Renal pelvis (tissue), 12 donors: ENCODE measurements at places on chromosomes 13 and 19.

- no peak for DNase-seq
Measured at GRCh38 chr13:99663908-99664307, 162.6 kb downstream of the TM9SF2 start.

DNA sequence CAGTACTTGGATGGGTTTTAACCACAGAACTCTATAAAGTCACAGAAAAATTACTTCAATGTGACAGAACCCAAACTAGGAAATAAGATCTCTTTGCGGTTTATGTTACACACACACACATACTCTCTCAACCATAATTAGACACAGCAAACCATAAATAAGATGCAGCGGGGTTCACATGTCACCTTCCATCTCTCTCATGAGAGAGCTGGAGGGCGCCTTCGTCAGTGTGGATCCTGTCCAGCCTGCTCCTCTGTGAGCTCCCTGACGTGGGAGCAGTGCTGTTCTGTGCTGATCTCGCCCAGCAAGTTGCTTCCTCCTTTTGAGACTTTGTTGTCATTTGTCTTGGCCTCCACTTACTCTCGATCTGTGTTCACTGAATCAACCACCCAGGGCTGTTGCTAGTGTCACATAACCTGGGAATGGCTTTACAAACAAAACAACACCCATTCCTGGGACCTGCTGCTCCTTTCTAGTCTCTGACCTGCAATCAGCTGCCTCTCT lies 204.9 kb upstream of the KL start:
- DNase-seq: peak; percentile 43

DNA sequence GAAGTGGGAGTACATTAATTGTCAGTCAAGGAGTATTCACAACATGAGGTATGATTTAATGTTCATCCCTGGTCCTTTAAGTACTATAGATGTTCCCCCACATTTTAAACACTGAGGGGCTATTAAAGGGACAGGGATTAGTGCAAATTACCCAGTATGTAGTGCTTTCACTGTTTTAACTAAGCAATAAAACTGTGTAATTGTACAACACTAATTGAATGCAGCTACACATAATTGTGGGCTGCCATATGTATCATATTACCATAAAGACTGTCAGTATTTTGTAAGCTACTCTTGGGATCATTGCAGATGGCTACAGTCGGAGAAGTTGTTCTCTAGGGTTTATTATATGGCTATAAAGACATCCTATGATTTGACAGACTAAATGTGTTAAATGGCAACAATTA lies 316.6 kb downstream of the DCLK1 start:
- peak; percentile 62 for DNase-seq

- DNase-seq: no peak
Measured at GRCh38 chr13:39185326-39185725, 147.1 kb downstream of the NHLRC3 start.

DNA sequence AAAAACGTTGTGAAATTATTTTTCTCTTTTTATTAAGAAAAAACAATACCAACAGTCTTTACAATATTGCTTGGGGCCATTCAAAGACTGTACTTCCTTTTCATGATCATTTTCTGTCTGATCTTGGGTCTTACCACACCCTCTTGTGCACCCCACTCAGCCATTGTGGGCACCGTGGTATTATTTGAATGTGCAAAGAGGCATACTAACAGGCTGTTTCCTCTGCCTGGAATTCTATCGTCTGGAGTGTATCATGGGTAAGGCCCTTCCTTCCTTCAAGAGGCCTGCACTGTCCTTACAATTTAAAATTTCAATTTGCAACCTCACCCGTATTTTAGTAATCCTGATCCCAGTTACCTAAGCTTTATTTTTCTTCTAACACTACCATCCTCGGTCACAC lies 76.5 kb downstream of the FGF14 start:
- DNase-seq: no peak

DNA sequence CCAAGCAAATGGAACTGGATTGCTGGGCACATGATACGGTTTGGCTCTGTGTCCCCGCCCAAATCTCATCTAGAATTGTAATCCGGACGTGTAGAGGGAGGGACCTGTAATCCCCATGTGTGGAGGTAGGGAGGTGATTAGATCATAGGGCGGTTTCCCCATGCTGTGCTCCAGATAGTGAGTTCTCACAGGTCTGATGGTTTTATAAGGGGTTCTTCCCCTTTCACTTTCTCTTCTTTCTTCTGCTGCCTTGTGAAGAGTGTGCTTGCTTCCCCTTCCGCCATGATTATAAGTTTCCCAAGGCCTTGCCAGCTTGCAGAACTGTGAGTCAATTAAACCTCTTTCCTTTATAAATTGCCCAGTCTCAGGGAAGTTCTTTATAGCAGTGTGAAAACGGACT lies 32.6 kb upstream of the MTIF3 start:
- no peak for DNase-seq

DNA sequence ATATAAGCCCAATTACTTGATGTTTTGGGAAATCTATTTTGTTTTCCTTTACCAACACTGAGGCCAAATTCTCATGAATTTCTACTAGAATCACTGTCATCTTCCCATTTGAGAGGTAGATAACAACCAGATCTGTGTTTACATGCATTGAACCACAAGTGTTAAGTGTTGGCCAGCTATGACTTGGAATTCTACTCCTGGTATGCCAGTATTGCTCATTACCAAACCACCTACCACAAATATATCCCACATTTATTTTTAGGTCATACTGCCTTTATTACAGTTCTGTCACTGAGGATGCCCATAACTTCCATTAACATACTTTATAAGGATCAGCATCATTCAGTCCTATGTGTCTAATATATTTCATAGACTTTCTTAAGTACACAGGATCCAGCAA lies 328.9 kb downstream of the DIAPH3 start:
- no peak for DNase-seq

DNA sequence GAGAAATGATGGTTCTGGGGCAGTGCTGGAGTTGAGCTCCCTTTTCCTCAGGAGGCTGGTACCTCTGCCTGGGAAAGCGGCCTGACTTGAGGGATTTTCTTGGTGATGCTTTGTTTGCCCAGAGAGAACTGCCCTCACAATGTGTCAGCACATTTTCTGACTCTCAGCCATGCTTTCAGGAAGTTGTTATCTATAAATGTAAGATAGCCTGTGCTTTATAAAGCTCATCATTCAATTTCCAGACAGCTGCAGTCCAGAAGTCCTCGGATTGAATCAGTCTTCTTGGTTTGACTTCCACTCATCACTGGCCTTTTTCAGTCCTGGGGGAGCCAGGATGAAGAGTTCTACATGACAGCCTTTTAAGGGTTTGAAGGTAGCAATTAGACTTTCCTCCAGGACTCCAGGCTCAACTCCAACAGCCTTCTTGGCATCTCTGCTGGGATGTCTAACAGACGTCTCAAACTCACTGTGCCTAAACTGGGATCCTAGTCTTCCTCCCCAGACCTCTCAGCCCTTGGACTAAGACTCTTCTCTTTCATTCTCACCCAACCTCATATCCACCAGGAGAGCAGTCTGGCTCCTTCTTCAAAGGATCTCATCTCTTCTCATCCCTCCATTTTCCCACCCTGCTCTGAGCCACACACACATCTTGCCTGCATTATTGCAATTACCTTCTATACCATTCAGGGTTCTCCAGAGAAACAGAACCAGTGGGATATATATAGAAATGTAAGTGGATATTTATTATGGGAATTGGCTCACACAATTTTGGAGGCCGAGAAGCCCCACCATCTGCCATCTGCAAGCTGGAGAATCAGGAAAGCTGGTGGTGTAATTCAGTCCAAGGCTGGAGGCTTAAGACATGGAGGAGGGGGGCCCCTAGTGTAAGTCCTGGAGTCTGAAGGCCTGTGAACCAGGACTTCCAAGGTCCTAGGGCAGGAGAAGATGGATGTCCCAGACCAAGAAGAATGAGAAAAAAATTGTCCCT lies 13.1 kb downstream of the ERICH6B start:
- no peak for DNase-seq

DNA sequence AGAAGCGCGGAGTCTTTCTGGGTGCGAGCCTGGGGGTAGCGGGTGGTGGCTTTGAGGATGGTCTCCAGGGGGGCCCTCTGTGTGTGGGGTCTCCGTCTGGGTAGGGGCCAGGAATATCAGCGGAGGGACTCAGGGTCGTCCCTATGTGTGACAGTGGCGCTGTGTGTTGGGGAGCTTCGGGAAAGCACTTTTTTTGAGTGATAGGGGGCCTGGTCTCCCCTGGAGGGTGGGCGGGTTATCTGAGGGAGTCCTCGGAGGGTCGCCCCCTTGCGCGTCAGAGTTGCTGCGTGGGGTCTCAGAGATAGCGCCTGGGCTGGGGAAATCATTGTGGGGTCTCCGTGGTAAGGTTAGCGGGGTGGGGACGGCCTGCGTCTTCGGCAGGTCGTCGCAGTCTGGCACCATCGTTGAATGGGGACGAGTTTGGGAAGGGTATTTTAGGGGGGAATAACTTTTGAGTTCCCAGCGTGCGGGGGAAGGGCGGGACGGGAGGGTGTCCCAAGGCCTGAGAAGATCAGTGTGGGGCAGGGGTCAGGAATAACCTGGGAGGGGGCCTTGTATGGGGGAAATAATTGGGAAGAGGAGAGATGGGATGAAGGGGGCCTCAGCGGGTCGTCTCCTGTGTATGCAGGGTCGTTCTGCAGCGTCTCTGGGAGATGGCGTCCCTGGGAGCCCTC lies 857 bp downstream of the IER2 start:
- peak; percentile 17 for DNase-seq

DNA sequence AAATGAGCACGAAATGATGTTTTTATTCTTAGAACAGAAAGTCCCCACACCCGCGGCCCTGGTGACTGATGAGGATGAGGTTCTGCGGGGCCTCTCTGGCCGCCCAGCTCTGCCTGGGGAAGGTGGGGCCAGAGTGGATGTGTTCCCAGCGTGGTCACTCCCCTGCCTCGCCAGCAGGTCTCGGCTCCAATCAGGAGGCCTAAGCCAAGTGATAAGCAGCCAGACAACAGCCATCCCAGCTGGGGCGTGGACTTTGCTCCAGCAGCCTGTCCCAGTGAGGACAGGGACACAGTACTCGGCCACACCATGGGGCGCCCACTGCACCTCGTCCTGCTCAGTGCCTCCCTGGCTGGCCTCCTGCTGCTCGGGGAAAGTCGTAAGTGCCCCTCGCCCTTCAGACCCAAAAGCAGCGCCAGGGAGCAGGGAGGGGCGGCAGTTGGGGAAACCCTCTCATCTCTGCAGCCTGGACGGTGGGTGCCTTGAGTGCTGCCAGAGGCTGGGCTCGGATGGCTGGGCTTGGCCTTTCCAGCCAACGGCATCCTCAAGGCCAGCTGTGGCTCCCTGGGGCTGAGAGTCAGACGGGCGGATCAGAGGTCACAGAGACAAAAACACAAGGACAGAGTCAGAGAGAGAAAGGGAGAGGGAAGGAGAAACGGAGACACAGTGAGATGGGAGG lies at the start of gene F10:
Gene F10 (plus strand): TSS at position 250 of the 676 bp plus-strand sequence. CDS start 57 bp downstream, at position 307.
- no peak for DNase-seq

DNA sequence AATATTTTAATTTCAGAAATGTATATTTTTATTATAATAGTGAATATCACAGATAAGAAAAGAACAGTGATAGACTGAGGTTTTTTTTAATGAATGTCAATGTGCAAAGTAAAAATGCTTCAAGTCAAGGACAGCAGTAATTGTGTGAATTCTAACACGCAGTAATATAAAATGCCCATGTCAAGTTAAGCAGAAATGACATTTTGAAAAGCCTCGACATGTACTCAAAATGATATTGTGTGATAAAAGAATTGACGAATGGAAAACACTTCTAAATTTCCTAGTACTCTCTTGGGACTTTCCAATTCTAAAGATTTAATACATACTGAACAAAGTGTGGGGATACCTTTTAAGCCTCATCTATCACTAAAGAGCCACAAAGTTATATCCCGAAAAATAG lies 172.6 kb downstream of the SLITRK6 start:
- no peak for DNase-seq

DNA sequence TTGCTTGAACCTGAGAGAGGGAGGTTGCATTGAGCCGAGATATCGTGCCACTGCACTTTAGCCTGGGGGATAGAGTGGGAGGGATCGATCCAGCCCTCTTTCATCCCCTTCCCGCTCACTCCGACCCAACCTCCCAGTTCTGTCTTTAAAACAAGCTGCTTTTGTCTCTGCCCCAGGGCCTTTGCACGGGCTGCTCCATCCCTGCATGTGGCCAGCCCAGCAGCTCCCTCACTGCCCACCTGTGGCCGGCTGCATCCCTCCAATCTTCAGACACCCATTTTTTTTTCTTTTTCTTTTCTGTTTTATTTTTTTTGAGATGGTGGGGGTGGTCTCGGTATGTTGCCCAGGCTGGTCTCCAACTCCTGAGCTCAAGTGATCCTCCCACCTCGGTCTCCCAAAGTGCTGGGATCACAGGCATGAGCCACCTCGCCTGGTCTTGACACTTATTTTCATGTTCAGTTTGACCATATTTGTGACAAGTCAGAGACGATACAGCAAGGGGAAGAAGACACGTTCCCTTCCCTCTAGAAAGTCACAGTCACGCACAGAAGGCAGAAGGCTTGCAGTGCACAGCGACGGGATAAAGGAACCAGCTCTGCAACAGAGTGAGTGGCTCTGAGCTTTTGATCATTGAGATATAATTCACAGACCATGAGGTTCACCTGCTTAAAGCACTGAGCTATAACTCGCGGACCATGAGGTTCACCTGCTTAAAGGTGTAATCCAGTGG lies 31.8 kb downstream of the EFNA2 start:
- no peak for DNase-seq

GRCh38 chr19:28420811-28421550 lies 792.0 kb downstream of the UQCRFS1 start:
- DNase-seq: no peak

- DNase-seq: no peak
Measured at GRCh38 chr19:10510301-10510802, 6.9 kb downstream of the S1PR5 start.

GRCh38 chr13:104773775-104774174 lies 1707.6 kb upstream of the SLC10A2 start:
- DNase-seq: peak; percentile 31

DNA sequence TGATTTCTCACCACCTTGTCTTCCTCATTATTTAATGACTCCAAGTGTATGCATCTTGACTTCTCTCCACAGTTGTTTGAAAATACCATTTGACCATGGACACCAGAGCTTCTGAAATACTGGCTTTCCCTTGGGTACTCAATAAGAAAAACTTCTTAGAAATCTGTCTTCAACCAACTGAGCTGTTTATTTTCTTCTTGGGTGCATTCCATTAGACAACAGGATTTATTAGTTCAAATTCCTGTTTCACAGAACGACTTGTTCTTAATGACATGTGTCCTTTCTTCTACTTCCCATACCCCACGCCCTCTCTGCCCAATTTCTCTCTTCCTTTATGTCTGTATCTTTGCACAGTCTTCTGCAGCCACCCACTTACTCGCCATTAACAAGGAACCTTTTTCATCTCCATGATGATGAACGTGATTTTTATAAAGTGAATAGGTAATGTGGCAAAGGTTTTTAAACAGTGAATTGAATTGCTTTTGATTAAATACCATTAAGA lies 11.3 kb upstream of the ITM2B start:
- no peak for DNase-seq

DNA sequence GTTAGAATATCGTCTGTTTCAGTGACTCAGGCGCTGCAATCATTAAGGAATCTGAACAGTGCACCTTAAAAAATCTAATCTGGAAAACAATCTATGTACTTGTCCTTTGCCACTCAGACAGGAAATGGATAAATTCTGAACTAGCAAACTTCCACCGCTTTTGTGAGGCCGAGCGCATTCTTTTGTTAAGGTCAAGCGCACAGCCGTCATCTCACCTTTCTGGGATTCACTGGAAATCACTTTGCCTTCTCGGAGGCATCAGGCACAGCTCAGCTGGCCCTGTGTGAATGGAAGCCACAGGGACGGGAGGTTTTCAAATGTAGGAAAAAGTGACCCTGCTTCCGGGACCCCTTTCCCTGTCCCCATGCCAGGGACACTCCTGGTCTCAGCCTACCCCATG lies 28.2 kb upstream of the SPACA7 start:
- peak; percentile 48 for DNase-seq
